NCI-H1105 treated with DMSO at 0.1 percent for 48 hours (cell line): ENCODE measurements at places on chromosomes 11 and 22.

- no peak for DNase-seq
These were observed 23.9 kb upstream of the NECTIN1 start for GRCh38 chr11:119752946-119753345.

DNA sequence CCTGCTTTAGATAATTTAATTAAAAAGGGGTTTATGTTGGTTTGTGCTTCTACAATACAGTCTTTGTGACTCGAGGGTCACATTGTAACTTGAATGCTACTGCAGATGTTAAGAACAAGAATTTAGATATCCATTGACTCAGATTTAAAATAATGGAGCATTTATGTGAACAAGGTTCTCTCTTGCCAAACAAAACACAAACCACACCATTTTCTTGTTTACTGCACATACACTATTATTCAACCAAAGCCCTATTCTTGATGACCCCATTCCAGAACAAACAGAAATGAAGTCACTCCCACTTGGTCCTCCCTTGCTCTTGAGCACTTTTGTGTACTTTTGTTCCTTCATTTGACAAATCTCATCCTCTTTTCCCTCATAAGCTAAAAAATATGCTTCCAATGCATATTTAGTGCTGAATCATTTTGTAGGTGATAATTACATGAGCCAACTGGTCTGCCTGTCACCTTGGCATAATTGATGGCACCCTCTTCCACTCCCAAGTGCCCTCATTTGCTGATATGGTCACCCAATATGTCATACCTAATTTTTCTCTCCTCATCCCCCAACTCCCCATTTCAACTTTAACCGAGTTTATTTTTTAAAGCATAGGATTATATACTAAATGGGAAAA, 2.8 kb downstream of the C11orf71 start:
- no peak for DNase-seq

GRCh38 chr22:20069331-20070042, 10.6 kb upstream of the DGCR8 start:
- DNase-seq = no peak

DNA sequence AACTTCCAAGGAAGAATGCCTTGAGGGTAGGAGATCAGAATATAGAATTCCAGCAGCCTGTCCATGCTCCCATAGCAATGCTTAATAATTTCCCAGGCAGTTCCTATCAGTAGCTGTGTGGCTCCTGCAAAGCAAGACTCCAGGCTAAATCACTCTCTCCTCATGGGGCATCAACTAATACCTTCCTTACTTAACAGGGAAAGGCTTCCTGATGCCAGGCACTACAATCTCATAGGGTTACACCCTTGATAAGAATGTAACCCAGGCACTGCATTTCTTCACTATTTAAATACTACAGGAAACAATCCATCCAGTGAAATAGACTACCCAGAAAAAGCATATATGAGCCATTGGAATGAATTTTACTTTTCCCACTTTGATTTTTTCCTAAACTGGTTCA, 615.0 kb upstream of the ARHGAP42 start:
- no peak for DNase-seq

GRCh38 chr11:88188932-88189253, 13.7 kb upstream of the RAB38 start:
- no peak for DNase-seq

DNA sequence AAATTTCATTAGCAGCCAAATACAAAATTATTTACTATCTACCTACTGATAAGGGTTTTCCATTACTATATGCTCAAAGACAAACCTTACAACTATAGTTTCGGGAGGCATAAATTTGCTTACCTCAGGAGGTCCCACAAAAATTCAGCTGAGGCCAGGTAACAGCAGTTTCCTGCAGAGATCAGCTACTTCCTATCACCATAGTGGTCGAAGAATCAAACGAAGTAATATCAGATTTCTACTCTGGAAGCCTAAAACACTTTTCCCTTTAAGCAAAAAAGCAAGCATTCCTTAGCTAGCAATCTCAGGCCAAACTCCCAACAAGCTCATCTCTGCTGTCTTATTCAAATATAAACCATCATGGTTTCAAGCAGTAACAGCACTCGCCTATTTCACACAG, 3.1 kb downstream of the NAP1L4 start:
- DNase-seq = no peak

- DNase-seq = no peak
These were observed 77.7 kb upstream of the FAM181B start for GRCh38 chr11:82811369-82811768.

- no peak for DNase-seq
These were observed 119.9 kb upstream of the RASSF10 start for GRCh38 chr11:12889243-12889642.

DNA sequence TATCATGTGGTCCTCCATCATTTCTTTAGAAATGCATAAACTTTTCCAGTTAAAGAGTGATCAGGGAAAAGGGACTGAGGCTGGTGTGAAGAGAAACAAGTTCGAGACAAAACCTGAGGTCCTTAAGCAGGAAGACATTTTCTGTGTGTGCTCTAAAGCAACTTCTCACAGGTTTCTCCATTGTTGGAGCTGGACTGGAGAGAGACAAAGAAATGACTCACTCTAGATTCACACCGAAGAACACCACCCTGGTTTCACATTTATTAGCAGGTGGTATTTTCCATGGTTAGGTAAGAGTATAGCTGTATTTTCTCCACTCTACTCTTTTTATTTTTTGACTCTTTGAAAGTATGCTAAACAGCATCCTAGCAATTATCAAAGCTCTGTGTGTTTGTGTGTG, 736.4 kb downstream of the KCNA4 start:
- DNase-seq = no peak

GRCh38 chr11:40132912-40133311, 1326.5 kb downstream of the LRRC4C start:
- no peak for DNase-seq

DNA sequence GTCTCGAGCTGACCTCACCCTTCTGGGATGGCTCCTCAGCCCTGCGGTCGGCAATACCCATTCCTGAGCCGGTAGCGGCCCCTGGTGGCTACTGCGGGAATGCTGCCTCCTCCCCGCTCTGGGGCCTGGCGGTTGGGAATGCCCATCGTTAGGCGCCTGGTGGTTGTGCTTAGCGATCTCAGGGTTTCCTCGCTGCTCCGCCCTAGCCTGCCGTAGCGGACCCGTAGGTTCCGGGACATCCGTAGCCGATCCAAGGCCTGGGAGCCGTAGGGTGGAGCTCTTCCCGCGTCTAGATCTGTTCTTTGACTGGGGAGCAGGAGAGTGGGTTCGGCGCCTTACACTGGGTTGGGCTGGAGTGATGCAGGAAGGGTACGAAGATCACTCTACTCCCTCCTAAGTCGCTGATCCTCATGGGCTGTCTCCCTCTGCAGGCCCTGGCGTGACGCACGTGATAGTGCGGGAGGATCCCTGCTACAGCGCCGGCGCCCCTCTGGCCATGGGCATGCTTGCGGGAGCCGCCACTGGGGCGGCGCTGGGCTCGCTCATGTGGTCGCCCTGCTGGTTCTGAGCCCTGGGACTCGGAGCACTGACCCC, 14.8 kb downstream of the PLEKHB1 start:
- peak; percentile 75 for DNase-seq
